ENCODE measurements at places on chromosomes 1 and 21.

- DNase-seq, result no peak
These were observed 86.8 kb upstream of the HIVEP3 start for GRCh38 chr1:42005530-42005929.

DNA sequence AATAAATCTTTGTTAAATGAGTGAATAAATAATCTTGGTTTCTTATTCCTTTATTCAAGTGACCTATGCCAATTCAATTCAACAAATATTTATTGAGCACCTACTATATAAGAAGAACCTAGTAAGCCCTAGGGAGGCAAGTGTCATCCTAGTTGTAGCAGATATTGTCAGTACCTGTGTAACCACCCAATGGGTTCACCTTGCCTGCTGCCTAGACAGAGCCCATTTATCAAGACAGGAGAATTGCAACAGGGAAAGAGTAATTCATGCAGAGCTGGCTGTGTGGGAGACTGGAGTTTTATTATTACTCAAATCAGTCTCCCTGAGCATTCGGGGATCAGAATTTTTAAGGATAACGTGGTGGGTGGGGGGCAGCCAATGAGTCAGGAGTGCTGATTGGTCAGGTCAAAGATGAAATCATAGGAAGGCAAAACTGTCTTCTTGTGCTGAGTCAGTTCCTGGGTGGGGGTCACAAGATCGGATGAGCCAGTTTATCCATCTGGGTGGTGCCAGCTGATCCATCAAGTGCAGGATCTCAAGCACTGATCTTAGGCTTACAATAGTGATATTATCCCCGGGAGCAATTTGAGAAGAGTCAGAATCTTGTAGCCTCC is 53.8 kb upstream of the KCNA3 start:
- DNase-seq, result no peak

DNA sequence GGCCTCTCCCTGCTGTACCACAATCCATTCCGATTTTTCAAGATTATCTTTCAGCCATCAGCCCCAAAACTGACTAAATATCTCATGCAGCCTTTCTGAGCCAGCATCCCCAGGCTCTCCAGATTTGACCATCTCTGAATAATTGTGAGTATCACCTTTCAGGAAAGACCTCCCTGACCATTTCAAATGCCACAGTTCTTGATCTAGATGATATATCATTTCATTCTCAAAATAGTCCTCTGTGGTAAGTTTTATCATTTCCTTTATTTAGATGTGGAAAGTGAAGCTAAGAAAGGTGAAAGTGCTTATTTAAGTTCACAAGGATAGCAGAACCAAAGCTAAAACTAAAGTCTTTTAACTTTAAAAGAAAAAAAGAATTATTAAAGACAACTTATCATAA is 244.0 kb downstream of the PLPP3 start:
- DNase-seq, result no peak

GRCh38 chr1:210232511-210233215 is at the start of gene SERTAD4:
Gene SERTAD4 (plus strand): TSS chr1:210232796. CDS start chr1:210237961, 5,165 bp downstream.
- DNase-seq, result no peak

- peak; percentile 83 for DNase-seq
These were observed 17.3 kb downstream of the CRYBG2 start for GRCh38 chr1:26336477-26337205.

Data from T follicular helper cell (primary cell).